ENCODE measurements at places on chromosomes 3 and 15. TPM values are rescaled to one million over a fixed set of nuclear protein-coding genes. Genes with fewer than 3 reads are reported as not detected.

TMCO5A gene
- not detected for total RNA-seq

LIPC gene
- total RNA-seq: 0.80 TPM

MASP1 gene
- total RNA-seq: 0.33 TPM

TEX55 gene
- total RNA-seq: not detected

ECE2 gene
- total RNA-seq: not detected

GOLGA8A gene
- 77.7 TPM for total RNA-seq

SENP5 gene
- 40.3 TPM for total RNA-seq

ARHGAP11A gene
- 1.8 TPM for total RNA-seq

DNA sequence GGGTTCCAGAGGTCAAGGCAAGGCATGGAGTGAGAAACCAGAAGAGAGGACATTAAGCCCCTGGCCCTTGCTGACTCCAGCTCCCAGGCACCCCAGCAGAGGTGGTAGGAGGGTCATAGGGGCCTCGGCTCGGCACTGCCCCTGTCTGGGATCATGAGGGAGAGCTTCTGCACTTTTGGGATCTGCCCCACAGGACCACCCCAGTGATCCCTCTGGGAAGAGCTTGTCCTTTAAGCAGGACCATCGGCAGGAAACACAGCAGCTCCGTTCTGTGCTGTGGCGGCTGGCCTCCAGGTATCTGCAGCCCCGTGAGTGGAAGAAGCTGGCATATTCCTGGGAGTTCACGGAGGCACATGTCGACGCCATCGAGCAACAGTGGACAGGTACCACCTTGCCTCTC, 35.5 kb downstream of the ANKDD1A start:
- H3K36me3 ChIP-seq: no peaks in the 10 kb centered on the region
- H3K27me3 ChIP-seq: no peaks in the 10 kb centered on the region
- H3K4me1 ChIP-seq: no peaks in the 10 kb centered on the region
- no peak overlapping the region for H3K27ac ChIP-seq
- no peak for DNase-seq
- H3K4me3 ChIP-seq: no peak overlapping the region

DNA sequence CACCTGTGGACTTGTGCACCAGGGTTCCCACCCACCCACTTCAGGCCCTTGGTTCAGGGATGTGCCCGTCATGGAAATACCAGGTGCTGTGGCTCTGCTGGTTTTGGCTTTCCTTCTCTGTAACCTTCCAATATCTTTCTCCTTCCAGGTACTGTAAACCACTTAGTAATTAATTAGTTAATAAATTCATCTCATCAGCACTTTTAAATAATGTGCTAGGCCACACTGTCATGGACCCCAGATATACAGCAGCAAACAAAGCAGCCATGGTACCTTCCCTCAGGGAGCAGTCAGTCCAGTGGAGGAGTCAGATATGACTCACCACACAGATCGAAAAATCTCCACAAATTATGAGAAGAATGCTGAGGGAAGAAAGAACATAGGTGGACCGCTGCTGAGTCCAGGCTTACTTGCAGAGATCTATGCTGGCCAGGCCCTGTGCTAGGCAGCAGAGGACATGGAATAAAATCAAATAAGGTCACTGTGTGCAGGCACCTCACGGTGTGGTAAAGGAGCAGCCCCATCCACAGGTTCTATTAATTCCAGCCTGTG, 6.8 kb upstream of the GATA2 start:
- no peaks in the 10 kb centered on the region for H3K27me3 ChIP-seq
- no peak overlapping the region for H3K27ac ChIP-seq
- DNase-seq: no peak
- no peak overlapping the region for H3K4me3 ChIP-seq
- H3K4me1 ChIP-seq: no peaks in the 10 kb centered on the region

- H3K4me3 ChIP-seq: no peak overlapping the region
- H3K36me3 ChIP-seq: no peaks in the 10 kb centered on the region
- H3K27ac ChIP-seq: no peak overlapping the region
- H3K4me1 ChIP-seq: peaks cover 6% of the 10 kb centered on the region
- no peak for DNase-seq
- no peaks in the 10 kb centered on the region for H3K27me3 ChIP-seq
Observed at GRCh38 chr15:78398076-78398825, 39.8 kb upstream of the IREB2 start.

GRCh38 chr15:91881569-91882297, 28.2 kb downstream of the SLCO3A1 start:
- DNase-seq: no peak
- H3K4me1 ChIP-seq: no peaks in the 10 kb centered on the region
- H3K36me3 ChIP-seq: no peaks in the 10 kb centered on the region
- H3K4me3 ChIP-seq: no peak overlapping the region
- no peaks in the 10 kb centered on the region for H3K27me3 ChIP-seq

DNA sequence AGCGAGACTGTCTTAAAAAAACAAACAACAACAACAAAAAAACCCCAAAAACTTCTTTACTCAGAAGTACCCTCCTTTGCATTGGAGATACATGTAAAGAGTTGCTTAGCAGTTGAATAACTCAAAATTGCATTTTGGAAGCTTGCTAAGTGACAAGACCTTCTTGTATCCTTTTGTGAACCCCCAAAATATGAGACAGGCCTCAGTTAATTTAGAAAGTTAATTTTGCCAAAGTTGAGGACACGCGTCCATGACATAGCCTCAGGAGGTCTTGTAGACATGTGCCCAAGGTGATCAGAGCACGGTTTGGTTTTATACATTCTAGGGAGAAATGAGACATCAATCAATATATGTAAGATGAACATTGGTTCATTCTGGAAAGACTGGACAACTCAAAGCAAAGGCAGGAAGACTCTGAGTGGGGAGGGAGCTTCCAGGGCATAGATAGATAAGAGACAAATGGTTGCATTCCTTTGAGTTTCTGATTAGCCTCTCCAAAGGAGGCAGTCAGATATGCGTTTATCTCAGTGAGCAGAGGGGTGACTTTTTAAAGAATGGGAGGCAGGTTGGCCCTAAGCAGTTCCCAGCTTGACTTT, 1.7 kb upstream of the ARF4 start:
- no peak for DNase-seq
- H3K27ac ChIP-seq: peak overlapping the region; percentile 95
- peaks cover 19% of the 10 kb centered on the region for H3K4me1 ChIP-seq
- no peaks in the 10 kb centered on the region for H3K27me3 ChIP-seq

DNA sequence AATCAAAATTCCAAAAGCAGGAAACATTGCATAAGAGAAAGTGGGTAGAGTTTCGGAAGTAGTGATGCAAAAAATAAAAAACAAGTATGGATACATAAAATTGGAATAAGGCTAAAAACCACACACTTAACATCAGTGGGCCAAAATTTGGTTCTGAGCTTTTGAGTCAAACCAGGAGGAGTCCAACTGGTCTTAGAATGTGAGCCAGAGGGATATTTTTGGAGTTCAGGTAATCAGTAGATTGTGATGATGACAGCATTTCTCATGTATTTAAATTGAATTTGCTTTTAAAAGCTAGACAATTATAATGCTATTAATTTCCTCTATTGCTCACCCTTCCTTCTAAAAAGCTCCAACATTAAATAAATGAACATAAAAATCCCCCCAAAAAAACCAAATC, 38.2 kb upstream of the CHST2 start:
- H3K4me3 ChIP-seq: no peak overlapping the region
- DNase-seq: no peak
- no peaks in the 10 kb centered on the region for H3K4me1 ChIP-seq
- H3K27me3 ChIP-seq: no peaks in the 10 kb centered on the region
- no peaks in the 10 kb centered on the region for H3K36me3 ChIP-seq

DNA sequence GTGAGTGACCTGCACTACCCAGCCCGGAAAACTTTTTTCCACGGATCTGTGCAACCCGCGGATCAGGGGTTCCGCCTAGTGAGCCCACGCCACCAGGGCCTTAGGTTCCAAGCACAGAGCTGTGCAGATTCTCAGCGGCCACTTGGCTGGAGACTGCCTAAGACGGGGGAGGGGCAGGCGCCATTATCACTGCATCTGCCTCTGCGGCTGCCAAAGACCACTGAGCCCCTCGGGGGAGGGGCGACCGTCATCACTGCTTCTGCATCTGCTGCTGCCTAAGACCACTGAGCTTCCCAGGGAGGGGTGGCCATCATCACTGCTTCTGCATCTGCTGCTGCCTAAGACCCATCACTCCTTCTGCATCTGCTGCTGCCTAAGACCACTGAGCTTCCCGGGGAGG, 460.2 kb downstream of the OCA2 start:
- no peak for DNase-seq
- no peaks in the 10 kb centered on the region for H3K27me3 ChIP-seq

GRCh38 chr3:72152551-72153476, 367.9 kb upstream of the PROK2 start:
- H3K27me3 ChIP-seq: no peaks in the 10 kb centered on the region
- DNase-seq: peak; percentile 72
- H3K4me1 ChIP-seq: no peaks in the 10 kb centered on the region
- peak overlapping the region; percentile 76 for H3K27ac ChIP-seq

DNA sequence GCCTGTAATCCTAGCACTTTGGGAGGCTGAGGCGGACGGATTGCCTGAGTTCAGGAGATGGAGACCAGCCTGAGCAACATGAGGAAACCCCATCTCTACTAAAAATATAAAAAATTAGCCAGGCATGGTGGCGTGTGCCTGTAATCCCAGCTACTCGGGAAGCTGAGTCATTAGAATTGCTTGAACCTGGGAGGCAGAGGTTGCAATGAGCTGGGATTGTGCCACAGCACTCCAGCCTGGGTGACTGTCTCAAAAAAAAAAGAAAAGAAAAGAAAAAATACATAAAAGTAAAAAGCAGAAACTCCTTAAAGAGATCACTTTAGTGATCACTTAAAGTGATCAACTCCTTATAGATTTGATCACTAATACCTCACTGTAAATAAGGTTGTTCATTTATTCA, 78.0 kb downstream of the GMPS start:
- no peaks in the 10 kb centered on the region for H3K4me1 ChIP-seq
- DNase-seq: no peak
- no peak overlapping the region for H3K27ac ChIP-seq
- H3K4me3 ChIP-seq: no peak overlapping the region

DNA sequence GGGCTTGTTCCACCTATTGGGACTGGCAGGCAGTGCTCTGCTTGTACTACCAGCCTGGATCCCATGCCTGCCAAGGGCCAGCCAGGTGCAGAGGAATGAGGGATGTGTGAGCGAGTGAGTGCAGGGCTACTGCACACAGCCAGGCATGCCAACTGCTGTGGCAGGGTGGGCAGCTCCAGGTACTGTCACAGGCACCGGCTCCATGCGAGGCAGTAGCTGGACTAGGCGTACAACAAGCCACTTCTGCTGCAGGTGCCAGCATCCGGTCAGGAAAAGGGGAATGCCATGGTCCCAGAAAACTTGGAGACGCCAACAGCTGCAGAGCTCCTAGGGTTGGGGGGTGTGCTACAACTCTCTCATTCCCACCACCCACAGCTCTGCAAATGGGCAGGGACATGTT, 1356.7 kb downstream of the SI start:
- no peaks in the 10 kb centered on the region for H3K36me3 ChIP-seq
- H3K27ac ChIP-seq: no peak overlapping the region
- H3K4me3 ChIP-seq: no peak overlapping the region
- DNase-seq: no peak
- no peaks in the 10 kb centered on the region for H3K27me3 ChIP-seq

- no peaks in the 10 kb centered on the region for H3K4me1 ChIP-seq
- no peak overlapping the region for H3K4me3 ChIP-seq
- H3K27ac ChIP-seq: no peak overlapping the region
- DNase-seq: no peak
- H3K36me3 ChIP-seq: no peaks in the 10 kb centered on the region
- peaks cover 2% of the 10 kb centered on the region for H3K27me3 ChIP-seq
Observed at GRCh38 chr3:169259134-169259533, 404.4 kb downstream of the MECOM start.

DNA sequence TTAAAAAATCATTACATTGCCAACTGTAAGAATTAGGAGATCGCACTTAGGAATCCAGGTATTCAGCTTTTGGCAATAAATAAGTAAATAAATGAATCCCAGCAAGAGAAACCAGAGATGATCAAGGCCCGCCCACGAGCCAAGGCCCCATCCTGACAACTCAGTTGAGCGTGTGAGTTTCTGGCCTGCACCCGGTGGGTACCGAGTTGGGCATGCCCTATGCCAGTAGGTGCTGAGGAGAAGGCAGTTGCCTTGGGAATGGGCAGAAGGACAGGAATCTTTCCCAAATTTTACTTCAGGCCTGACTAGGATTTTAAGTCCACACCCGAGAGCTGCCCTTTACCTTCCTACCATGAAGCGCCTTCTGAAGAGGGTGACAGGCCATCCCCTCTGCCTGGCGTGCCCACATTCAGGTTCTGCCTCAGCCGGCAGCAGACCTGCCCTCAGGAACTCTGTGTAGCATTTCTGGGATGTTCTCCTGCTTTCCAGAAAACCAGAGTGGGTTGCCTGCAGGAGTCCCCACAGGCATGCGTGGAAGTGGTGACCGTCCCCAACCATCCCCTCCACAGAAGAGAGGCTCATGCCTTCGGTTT, 99.3 kb upstream of the ALDH1A3 start:
- no peak overlapping the region for H3K4me3 ChIP-seq
- H3K27me3 ChIP-seq: no peaks in the 10 kb centered on the region
- H3K27ac ChIP-seq: no peak overlapping the region
- DNase-seq: no peak
- no peaks in the 10 kb centered on the region for H3K36me3 ChIP-seq

DNA sequence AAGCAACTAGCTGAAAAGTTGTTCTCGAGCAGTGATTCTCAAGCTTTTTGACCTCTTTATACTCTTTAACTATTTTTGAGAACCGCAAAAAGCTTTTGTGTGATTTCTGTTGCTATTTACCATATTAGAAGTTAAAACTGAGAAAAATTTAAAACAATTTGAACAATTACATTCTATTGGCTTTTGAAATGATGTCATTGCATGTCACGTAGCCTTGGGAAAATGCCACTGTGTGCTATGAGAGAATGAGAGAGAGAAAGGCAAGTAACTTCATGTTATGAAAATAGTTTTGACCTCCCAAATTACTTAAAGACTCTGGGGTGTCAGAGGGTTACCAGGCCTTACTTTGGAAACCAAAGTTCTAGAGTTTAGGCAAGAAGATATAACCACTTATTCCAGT, 8.0 kb downstream of the USP13 start:
- H3K27ac ChIP-seq: no peak overlapping the region
- H3K36me3 ChIP-seq: no peaks in the 10 kb centered on the region
- H3K4me1 ChIP-seq: no peaks in the 10 kb centered on the region
- DNase-seq: no peak

GRCh38 chr3:57224856-57225255, 2.7 kb upstream of the APPL1 start:
- H3K4me1 ChIP-seq: peaks cover 5% of the 10 kb centered on the region
- no peaks in the 10 kb centered on the region for H3K36me3 ChIP-seq
- H3K27ac ChIP-seq: no peak overlapping the region

DNA sequence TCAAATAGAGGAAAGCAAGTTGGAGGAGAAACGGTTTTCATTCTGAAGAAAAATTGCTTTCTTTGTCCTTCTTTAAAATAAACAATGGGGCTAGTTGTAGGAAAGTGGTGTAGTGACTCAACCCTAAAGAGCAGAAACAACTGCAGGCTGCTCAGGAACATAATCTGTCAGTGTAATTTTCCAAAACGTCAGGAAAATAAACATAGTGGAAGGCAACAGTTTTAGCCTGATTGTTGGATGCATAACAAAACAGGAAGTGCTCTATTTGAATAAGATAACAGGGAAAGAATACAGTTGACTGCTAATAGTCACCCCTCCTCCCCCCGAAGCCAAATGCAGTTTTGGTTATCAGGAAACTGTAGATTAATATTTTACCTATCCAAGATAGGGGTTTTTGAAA, 167.6 kb downstream of the ECT2 start:
- no peaks in the 10 kb centered on the region for H3K27me3 ChIP-seq
- H3K4me1 ChIP-seq: no peaks in the 10 kb centered on the region
- no peaks in the 10 kb centered on the region for H3K36me3 ChIP-seq
- no peak overlapping the region for H3K27ac ChIP-seq
- no peak overlapping the region for H3K4me3 ChIP-seq

Data from breast epithelium (tissue), 4 donors.